Progenitor cell of endocrine pancreas (in vitro differentiated cells): ENCODE measurements at places on chromosomes 7 and 10. TPM values are rescaled to one million over a fixed set of nuclear protein-coding genes. Genes with fewer than 3 reads are reported as not detected.

- H3K4me3 ChIP-seq, result no peak overlapping the region
- peaks cover 2% of the 10 kb centered on the region for H3K4me1 ChIP-seq
- no peaks in the 10 kb centered on the region for H3K27me3 ChIP-seq
- DNase-seq, result no peak
- H3K27ac ChIP-seq, result no peak overlapping the region
- no peaks in the 10 kb centered on the region for H3K36me3 ChIP-seq
Observed at GRCh38 chr10:36736311-36736710, 389.1 kb upstream of the ANKRD30A start.

- H3K4me3 ChIP-seq, result no peak overlapping the region
- peak; percentile 7 for DNase-seq
- no peaks in the 10 kb centered on the region for H3K36me3 ChIP-seq
- H3K4me1 ChIP-seq, result peaks cover 7% of the 10 kb centered on the region
- peaks cover 7% of the 10 kb centered on the region for H3K27me3 ChIP-seq
Observed at GRCh38 chr10:46552526-46553237, 3.8 kb downstream of the GPRIN2 start.

Gene ANKRD30A
- total RNA-seq, result not detected in 2 replicates

GRCh38 chr10:33052263-33052875 is 94.3 kb upstream of the ITGB1 start:
- no peak for DNase-seq
- no peak overlapping the region for H3K4me3 ChIP-seq
- H3K4me1 ChIP-seq, result no peaks in the 10 kb centered on the region
- H3K36me3 ChIP-seq, result no peaks in the 10 kb centered on the region

DNA sequence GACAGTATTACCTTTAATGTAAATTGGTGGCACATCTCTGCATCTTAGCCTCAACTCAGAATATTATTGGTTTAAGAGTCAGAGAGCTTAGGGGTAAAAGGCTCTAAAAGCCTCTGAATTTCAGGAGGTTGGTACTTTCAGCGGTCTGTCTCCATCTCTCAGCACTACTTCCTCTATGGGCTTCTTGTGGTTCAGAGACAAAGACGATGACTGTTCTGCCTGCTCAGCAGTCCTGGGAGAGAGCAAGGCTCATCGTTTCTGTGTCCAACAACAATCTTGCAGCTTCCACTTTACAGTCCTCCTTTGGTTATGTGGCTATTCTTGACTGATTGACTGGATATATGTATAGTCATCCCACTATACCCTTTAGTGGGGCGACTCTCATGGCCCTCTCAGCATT is 394.7 kb downstream of the AUTS2 start:
- DNase-seq, result no peak
- no peak overlapping the region for H3K27ac ChIP-seq
- H3K4me1 ChIP-seq, result peaks cover 30% of the 10 kb centered on the region
- H3K4me3 ChIP-seq, result no peak overlapping the region

Gene GIMAP1
- not detected in 2 replicates for total RNA-seq

DNA sequence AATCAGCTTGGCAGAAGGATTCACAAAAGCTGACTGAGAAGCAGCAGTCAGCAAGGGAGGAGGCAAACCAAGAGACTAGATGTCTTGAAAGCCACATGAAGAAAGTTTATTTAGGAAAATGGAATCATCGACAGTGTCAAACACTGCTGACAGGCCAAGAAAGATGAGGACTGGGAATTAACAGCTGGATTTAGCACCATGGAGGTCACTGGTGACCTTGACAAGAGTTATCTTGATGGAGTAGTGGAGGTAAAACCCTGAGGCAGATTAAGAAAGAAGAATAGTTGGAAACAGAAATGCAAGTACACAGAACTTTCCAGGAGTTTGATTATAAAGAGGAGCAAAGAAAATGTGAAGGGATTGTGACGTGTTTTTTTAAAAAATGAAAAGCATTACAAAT is 51.5 kb downstream of the LMBR1 start:
- DNase-seq, result no peak
- H3K4me3 ChIP-seq, result no peak overlapping the region
- H3K27ac ChIP-seq, result no peak overlapping the region
- no peaks in the 10 kb centered on the region for H3K27me3 ChIP-seq
- H3K4me1 ChIP-seq, result peaks cover 4% of the 10 kb centered on the region
- H3K36me3 ChIP-seq, result peaks cover 7% of the 10 kb centered on the region

GRCh38 chr7:2048531-2048930 is 184.2 kb downstream of the MAD1L1 start:
- H3K4me3 ChIP-seq, result no peak overlapping the region
- DNase-seq, result no peak
- H3K36me3 ChIP-seq, result peaks cover 2% of the 10 kb centered on the region
- H3K27ac ChIP-seq, result peak overlapping the region; percentile 78
- H3K4me1 ChIP-seq, result peaks cover 12% of the 10 kb centered on the region
- no peaks in the 10 kb centered on the region for H3K27me3 ChIP-seq

Gene AMZ1
- total RNA-seq, result 0.07 and 0.19 TPM in 2 replicates

- no peak for DNase-seq
- H3K4me1 ChIP-seq, result no peaks in the 10 kb centered on the region
- no peak overlapping the region for H3K4me3 ChIP-seq
- no peaks in the 10 kb centered on the region for H3K27me3 ChIP-seq
- H3K36me3 ChIP-seq, result no peaks in the 10 kb centered on the region
Observed at GRCh38 chr10:62112300-62112699, 156.3 kb downstream of the RTKN2 start.

DNA sequence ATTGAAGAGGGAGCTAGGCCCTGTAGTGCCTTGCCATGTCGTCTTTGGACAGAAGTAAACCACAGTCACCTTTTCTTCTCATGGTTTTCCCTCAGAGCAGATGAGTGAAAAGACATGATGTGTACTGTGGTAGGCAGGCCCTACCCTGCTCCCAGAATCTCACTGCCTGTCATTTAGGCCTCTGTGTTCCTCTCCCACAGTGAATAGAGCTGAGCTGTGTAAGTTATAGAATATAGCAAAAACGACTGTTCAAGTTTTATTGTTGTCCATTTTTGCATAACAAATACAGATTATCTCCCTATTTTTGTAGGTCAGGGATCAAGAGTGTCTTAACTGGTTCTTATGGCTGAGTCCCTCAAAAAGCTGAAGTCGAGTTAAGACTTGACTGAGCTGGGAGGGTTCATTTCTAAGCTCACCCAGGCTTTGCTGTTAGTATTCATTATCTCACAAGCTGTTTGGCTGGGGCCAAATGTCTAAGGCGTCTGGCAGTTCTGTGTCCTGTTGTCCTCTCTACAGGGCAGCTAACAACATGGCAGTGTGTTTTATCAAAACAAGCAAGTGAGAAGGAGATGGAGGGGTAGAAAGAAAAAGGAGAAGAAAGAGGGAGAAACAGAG is 780.9 kb upstream of the POM121L12 start:
- H3K36me3 ChIP-seq, result no peaks in the 10 kb centered on the region
- no peak for DNase-seq
- no peaks in the 10 kb centered on the region for H3K27me3 ChIP-seq
- no peaks in the 10 kb centered on the region for H3K4me1 ChIP-seq

DNA sequence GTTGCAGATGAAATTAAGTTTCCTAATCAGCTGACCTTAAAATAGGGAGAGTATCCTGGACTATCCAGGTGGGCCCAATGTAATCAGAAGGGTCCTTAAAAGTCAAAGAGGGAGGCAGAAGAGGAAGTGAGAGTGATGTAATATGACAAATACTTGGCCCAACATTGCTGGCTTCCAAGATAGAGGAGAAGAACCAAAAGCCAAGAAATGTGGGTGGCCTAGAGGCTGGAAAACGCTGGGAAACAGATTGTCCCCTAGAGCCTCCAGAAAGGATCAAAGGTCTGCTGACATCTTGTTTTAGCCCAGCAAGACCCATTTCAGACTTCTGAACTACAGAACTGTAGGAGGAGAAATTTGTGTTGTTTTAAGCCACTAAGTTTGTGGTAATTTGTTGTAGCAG is 79.7 kb upstream of the NOBOX start:
- H3K4me3 ChIP-seq, result no peak overlapping the region
- H3K27ac ChIP-seq, result no peak overlapping the region
- H3K4me1 ChIP-seq, result peaks cover 9% of the 10 kb centered on the region
- DNase-seq, result no peak

- no peaks in the 10 kb centered on the region for H3K4me1 ChIP-seq
- H3K27ac ChIP-seq, result no peak overlapping the region
- DNase-seq, result no peak
- H3K27me3 ChIP-seq, result no peaks in the 10 kb centered on the region
Observed at GRCh38 chr10:31263903-31264302, 55.1 kb upstream of the ZEB1 start.

DNA sequence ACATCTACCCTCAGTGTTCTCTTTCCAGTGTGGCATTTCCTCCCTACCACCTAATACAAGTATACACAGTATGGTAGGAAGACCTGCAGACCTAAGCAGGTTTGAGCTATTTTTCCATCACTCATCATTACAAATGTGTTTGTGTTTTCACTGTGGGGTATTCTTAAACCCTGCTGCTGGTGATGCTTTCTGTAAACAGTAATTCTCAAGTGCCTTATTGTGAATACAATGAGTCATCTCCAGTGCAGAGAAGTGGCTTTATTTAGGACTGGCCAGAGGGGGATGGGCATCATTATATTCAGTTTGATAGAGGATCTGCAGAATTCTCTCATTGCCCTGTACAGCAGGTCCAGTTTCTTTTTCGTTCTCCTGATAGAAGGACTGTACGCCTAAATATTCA is 63.7 kb downstream of the GRM8 start:
- H3K4me3 ChIP-seq, result no peak overlapping the region
- DNase-seq, result no peak
- H3K36me3 ChIP-seq, result no peaks in the 10 kb centered on the region
- H3K27me3 ChIP-seq, result no peaks in the 10 kb centered on the region

GRCh38 chr7:205115-206010 is 13.0 kb downstream of the FAM20C start:
- peak overlapping the region; percentile 39 for H3K27ac ChIP-seq
- no peak for DNase-seq

Gene GSTO2
- total RNA-seq, result 9.6 and 9.8 TPM in 2 replicates

GRCh38 chr7:35552691-35553090 is 142.2 kb downstream of the HERPUD2 start:
- H3K36me3 ChIP-seq, result no peaks in the 10 kb centered on the region
- no peak overlapping the region for H3K4me3 ChIP-seq
- peaks cover 11% of the 10 kb centered on the region for H3K4me1 ChIP-seq
- DNase-seq, result no peak

DNA sequence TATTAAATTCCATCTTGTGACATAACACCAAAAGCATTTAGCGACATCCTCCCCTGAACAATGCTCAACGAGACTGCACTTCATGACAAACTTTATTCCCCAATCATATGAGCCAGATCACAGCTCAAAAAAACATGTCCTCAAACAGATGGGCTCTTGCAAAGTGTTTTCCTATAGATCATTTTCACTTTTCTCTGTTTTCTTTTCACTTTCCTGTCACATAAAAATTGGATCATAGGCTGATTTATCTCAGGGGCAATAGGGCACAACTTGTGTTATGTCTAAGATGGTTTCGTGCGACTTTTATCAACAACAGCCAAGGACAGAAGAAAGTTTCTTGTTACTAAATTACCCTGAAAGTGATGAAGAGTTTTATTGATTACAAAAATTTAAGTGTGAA is 206.1 kb downstream of the WDR11 start:
- H3K4me1 ChIP-seq, result no peaks in the 10 kb centered on the region
- no peak for DNase-seq
- H3K27ac ChIP-seq, result no peak overlapping the region
- peaks cover 3% of the 10 kb centered on the region for H3K27me3 ChIP-seq

DNA sequence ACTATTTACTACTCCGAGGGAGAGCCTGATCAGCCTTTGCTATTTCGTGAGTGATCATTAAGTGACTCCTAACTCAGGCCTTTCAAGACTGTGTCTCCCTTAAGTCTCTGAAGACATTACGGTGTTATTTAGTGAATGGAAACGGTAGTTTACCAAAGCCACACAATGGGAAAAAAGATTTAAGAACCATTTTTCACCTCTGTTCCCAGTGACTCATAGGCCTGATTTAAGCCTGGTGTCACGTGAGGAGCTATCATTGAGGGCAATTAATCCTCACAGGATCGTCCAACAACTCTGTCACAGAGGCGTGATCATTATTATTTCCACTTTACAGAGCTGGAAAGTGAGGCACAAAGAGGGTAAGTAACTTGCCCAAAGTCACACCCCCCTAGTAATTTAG is 20.3 kb downstream of the C10orf90 start:
- H3K36me3 ChIP-seq, result no peaks in the 10 kb centered on the region
- H3K27me3 ChIP-seq, result peaks cover 4% of the 10 kb centered on the region
- no peak for DNase-seq

DNA sequence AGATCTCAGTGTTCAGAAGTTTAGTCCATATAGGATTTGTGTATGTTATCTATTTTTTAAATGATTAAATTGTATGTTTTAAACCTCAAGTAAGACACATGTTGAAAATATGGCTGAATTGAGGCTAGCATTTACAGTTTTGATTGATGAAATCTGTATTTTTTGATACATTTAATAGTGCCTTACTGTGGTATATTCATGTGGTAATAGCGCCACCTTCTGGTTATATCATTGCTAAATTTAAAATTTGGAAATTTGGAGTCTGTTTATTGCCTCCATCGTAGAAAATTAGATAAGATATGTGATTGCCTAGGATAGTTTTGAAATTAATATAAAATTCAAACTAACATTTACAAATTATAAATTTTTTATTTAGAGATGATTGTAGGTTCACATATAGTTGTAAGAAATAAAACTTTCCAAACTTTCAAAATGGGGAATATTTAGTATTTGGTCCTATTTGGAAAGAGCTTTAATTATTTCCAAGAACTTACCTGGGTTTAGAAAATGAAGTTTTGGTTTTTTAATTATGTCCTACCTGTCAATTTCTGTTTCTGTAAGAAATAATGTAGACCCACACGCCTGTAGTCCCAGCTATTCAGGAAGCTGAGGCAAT is 19.1 kb upstream of the ARMS2 start:
- H3K4me3 ChIP-seq, result no peak overlapping the region
- no peaks in the 10 kb centered on the region for H3K4me1 ChIP-seq
- no peaks in the 10 kb centered on the region for H3K27me3 ChIP-seq
- no peak for DNase-seq
- peaks cover 5% of the 10 kb centered on the region for H3K36me3 ChIP-seq

- H3K4me1 ChIP-seq, result peaks cover 10% of the 10 kb centered on the region
- H3K27ac ChIP-seq, result peak overlapping the region; percentile 88
- H3K4me3 ChIP-seq, result peak overlapping the region; percentile 40
- no peaks in the 10 kb centered on the region for H3K36me3 ChIP-seq
- H3K27me3 ChIP-seq, result peaks cover 13% of the 10 kb centered on the region
Observed at GRCh38 chr10:6920072-6921019, 340.3 kb upstream of the PRKCQ start.

DNA sequence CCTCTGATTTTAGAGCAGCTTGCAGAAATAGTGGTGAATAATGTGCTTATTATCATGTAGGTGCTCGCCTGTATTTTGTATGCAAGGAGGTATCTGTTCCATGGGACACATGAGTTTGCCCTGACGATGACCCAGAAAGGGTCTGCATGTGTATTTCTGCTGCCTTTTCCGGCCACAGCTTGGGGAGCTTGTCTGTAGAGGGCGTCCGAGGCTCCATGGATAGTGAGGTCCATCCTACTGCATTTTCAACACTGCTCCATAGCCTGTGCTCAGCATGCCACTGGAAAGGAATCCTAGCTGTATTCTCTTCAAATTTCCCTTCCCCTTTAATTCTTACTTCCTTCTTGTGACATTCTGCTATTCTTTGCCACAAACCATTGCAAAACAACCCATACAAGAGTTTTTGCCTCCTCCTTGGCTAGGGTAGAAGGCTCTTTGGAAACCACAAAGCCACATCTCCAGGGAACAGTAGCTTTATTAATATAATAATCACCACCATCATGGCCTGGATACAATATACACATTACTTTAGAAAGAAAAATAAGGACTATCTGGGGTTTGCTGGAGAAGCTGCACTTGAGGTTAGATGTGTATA is 127.7 kb downstream of the DYNC1I1 start:
- DNase-seq, result no peak
- no peaks in the 10 kb centered on the region for H3K4me1 ChIP-seq
- H3K4me3 ChIP-seq, result no peak overlapping the region
- peaks cover 3% of the 10 kb centered on the region for H3K27me3 ChIP-seq
